ENCODE measurements at places on chromosomes 2 and 18. TPM values are rescaled to one million over a fixed set of nuclear protein-coding genes. Genes with fewer than 3 reads are reported as not detected.

Gene CENPA
- 33.6 TPM for total RNA-seq

DNA sequence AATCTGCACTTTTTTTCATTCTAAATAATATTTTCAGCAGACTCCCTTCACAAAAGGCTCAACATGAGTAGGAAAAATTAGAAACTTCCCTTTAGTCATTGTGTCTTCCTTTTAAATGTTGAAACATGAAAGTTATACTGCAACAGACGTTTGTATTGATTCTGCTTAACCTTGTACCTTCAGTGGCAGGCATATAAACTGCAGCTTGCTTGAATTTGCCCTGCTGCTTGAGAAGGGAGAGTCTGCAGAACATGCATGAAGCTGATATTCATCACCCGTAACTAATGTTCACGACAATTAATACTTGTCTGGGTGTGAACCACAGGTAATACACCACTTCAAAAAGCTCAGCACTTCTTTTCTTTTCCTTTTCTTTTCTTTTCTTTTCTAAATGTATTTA, 294.7 kb upstream of the LRP1B start:
- H3K4me3 ChIP-seq: no peak overlapping the region
- no peaks in the 10 kb centered on the region for H3K4me1 ChIP-seq
- H3K27me3 ChIP-seq: no peaks in the 10 kb centered on the region

Gene STPG4
- total RNA-seq: not detected

Gene C2orf80
- not detected for total RNA-seq

Gene MAP2
- not detected for total RNA-seq

GRCh38 chr2:111069722-111070121, 51.0 kb upstream of the BCL2L11 start:
- peaks cover 5% of the 10 kb centered on the region for H3K27me3 ChIP-seq
- H3K4me3 ChIP-seq: no peak overlapping the region
- H3K4me1 ChIP-seq: peaks cover 4% of the 10 kb centered on the region
- H3K36me3 ChIP-seq: no peaks in the 10 kb centered on the region

- H3K4me3 ChIP-seq: no peak overlapping the region
- H3K36me3 ChIP-seq: peaks cover 19% of the 10 kb centered on the region
- no peak for DNase-seq
- H3K27me3 ChIP-seq: no peaks in the 10 kb centered on the region
- no peak overlapping the region for H3K27ac ChIP-seq
Measured at GRCh38 chr2:241936457-241937133, 67.1 kb downstream of the RTP5 start.
